Stimulated activated CD8-positive, alpha-beta memory T cell treated with anti-CD3 and anti-CD28 coated beads, Interleukin-15, amount 100 ng/mL, for 1 hour (primary cell): ENCODE measurements at places on chromosomes 2 and 18.

DNA sequence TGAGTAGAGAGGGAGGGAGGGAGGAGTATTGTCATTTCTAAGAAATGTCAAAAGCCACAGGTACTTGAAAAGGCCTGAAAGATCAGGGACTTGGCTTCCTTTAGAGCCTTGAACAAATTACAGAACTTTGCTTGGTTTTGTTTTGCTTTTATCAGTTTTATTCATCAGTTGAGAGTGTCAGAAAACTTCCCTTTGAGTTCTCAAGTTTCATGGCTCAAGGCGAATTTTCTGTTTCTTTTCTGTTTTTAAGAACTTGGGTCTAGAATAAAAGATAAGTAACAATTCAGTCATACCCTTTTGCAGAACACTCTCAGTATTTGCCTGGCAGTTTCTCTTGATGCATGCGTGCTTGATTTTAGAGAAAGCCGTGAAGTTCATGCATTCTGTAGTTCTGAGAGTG, 531.9 kb downstream of the PARD3B start:
- DNase-seq: no peak

DNA sequence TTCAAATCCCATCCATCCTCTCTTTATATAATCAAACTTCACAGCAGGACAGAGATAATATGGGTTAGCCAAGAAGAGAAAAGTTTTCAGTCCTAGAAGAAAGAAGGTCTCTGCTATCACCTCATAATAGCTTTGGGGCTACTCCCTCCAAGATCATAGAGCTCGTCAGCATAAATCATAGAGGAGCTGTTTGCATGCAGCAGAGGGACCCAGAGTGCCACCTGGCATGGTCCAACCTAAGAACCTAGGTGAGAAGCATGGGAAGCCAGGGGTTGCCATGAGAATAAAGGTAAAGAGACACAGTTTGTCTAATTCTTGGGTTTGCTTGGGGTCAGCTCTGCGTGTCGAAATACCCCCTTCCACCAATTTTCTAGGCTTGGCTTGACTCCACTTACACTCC, 87.1 kb upstream of the CYP1B1 start:
- no peak for DNase-seq

DNA sequence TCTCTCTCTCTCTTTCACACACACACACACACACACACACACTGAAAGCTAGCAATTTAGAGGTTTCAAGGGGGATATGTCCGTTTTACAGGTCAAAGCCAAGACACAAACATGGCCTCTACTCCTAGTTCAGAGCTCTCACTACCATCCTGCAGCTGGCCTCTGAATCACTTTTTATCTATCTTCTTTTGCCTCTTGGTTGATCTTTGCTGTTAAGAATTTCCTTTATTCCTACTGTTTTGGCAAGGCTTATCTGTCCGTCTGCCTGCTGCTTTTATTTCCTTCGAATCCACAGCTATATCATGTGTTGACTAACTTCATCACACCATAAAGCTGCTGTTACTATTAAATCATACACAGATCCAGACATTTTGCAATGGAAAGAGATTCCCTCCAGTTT, 543.0 kb downstream of the PLCL1 start:
- no peak for DNase-seq

DNA sequence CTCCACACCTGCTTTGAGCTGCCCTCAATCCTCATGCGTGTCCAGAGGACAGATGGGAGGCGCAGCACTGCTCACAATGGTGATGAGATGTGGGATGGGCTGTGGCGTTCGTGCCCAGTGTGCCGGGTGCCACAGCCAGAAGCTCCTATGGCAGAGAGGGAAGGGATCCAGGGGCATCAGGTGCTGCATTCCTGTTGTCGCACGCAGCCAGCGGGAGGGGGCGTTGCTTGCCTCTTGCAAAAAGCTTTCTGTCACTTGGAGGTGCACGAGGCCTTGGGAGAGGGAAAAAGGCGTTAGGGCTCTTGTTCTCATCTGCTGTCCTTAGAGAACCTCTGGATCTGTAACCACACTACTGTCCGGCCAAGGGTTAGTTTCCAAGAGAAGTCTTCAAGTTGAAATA, 29.2 kb upstream of the ALLC start:
- DNase-seq: no peak

GRCh38 chr2:65979446-65979845, 455.5 kb upstream of the MEIS1 start:
- no peak for DNase-seq

DNA sequence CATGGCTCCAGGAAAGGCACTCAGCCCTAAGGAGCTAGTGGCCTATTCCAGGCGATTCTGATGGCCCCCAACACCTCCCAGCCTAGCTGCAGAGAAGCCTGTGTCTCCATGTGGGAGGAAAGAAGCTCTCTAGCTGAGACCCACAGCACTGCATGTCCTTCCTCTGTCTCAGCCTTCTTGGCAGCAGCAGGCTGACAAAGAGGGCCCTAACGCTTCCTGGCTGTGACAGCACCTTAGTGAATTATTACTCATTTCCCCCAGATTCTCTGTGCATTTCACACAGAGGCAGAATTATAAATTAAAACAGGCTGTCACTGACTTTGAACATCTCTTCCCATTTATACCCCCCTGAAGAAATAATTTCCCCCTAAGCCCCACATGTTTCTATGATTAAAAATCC, 206.8 kb downstream of the CLIP4 start:
- DNase-seq: no peak

- no peak for DNase-seq
Measured at GRCh38 chr18:26464128-26465011, 84.0 kb downstream of the KCTD1 start.

DNA sequence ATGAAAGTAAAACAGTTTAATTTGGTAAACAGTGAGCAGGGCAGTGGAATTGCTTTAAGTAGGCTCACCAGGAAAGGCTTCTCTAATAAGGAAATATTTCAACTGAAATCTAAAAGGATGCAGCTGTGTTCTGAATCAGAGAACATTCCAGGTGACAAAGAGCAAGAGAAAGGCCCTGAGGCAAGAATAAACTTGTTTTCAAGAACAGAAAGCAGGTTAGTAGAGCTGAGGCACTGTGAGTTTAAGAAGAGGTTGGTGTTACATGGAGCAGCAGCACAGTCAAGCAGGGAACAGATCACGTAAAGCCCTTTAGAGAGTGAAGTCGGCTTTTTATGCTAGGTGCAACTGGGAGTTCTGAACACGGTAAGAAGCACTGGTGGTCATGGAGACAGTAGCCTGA, 57.0 kb upstream of the SCN1A start:
- DNase-seq: no peak

GRCh38 chr2:150495993-150496627, 8.6 kb upstream of the RND3 start:
- DNase-seq: no peak

GRCh38 chr2:46776687-46777327, 138.8 kb downstream of the MCFD2 start:
- DNase-seq: peak; percentile 24

- no peak for DNase-seq
Measured at GRCh38 chr2:180630756-180631155, 349.6 kb upstream of the UBE2E3 start.

- DNase-seq: no peak
Measured at GRCh38 chr18:79299711-79300110, 96.0 kb upstream of the NFATC1 start.
